ENCODE measurements at places on chromosomes 16 and 17.
A peak's percentile ranks its signal among the peaks of the same experiment; 100 is the strongest.

- peak; percentile 25 for DNase-seq
These were observed 164.6 kb downstream of the VPS53 start for GRCh38 chr17:550041-550398.

DNA sequence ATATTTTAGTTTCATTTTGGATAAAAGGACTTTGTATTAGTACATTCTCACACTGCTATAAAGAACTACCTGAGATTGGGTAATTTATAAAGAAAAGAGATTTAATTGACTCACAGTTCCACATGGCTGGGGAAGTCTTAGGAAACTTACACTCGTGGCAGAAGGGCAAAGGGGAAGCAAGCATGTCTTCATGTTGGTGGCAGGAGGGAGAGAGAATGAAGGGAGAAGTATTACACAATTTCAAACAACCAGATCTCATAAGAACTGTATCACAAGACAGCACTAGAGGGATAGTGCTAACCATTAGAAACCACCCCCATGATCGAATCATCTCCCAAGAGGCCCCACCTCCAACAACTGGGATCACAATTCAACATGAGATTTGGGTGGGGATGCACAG is 142.9 kb downstream of the USP31 start:
- no peak for DNase-seq

DNA sequence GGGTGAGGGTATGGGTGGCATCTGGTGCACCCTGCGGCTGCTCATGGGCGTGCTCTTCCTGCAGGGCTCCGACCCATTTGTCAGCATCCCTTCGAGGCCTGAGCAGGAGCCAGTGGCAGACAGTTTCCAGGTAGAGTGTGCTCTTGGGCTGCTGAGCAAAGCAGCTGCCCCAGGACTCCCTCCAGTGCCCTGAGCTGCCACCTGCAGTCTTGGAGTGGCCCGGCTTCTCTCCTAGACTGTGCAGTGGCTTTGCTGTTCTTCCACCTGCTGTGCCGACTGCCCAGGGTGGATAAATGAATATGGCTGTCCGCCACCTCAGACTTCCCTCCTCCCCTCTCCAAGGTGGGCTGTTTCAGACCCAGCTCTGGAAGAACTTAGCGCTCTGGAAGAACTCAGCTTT is 10.8 kb upstream of the JPT2 start:
- DNase-seq: no peak

DNA sequence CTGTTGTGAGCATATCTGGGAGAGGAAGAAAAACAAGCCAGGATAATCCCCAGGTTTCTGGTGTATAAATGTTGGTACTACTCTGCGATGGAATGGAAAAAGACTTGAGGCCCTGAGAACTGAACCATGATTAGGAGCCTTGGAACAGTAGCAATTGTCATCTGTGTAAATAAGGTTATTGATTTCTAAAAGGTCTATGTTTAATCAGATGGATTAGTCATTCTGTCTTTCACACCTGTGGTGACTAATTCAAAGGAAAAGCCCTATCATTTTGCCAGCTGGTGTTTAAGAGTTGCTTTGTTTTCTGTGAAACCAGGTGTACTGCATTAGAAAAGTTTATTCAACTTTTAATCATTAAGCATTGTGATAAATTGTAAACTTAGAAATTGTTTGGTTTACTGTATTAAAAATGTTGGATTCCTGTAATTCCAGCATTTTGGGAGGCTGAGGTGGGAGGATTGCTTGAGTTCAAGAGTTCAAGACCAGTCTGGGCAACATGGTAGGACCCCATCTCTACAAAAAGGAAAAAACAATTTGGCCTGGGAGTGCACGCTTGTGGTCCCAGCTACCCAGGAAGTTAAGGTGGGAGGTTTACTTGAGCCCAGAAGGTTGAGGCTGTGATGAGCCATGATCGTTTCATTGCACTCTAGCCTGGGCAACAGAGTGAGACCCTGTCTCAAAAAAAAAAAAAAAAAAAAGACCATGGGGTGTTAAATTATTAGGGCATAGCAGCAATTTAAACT is 29.0 kb upstream of the KPNB1 start:
- no peak for DNase-seq

- DNase-seq: no peak
These were observed 3.6 kb downstream of the RHBDF2 start for GRCh38 chr17:76497699-76497978.

GRCh38 chr16:14608604-14609003 is 21.5 kb downstream of the PARN start:
- no peak for DNase-seq

- no peak for DNase-seq
These were observed 5.4 kb upstream of the P2RX1 start for GRCh38 chr17:3921502-3922319.

- no peak for DNase-seq
These were observed 4.3 kb upstream of the ENGASE start for GRCh38 chr17:79070266-79070880.

DNA sequence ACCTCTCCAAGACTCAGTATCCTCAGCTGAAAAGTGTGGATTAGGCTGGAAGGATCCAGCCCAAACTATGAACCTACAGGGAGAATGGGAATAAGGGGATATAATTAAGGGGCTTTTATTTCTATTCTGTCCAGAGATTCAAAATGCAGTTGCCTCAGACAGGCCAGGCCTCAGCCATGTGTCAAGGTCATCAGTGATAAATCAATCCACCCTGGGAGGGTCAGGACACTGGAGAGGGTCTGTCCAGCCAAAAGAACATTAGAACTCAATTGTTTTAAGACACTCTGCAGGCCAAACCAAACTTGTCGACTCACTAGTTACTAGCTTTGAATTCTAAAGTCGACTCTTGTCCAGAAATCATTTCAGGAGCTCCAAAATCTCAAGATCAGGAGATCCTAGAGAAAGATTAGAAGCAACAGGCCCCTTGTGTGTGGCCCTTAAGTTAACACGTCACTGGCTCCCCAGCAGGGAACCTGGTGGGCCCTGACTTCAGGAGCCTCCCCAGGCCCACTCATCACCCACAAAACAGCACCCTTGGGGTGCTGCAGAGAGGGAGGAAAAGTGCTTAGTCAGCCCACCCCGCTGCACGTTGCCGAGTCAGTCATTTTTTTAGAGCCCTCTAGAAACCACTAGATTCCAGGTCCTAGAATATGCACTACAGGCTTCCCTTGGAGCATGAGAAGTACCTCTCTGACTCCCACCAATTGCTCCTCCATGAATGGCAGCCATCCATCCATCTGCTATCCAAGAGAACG is 156.8 kb downstream of the XYLT1 start:
- DNase-seq: no peak

GRCh38 chr17:41733348-41734138 is 900 bp downstream of the HAP1 start:
- no peak for DNase-seq

- no peak for DNase-seq
These were observed 77.6 kb downstream of the CMIP start for GRCh38 chr16:81522108-81522701.

DNA sequence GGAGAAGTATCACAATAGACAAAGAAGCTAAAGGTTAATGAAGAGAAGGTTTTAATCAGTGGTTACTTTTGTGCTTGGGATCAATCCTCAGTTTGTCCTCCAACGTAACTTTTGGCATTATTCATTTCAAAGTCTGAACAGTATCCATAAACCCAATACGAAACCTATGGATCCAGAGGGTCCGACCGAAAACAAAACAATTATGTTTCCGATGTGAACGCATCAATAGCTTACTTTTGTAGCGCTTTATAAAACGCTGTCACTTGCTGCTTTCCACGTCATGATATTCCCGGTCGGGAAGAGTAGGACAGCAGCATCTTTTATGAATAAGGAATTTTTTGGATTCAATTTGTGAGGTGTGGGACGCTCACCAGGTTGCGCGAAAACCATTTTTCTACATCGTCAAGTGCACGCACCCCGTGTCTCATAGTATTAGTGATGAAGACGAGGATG is 383.8 kb downstream of the ZFHX3 start:
- DNase-seq: peak; percentile 14

GRCh38 chr17:8426802-8427201 is 8.9 kb upstream of the NDEL1 start:
- DNase-seq: no peak

DNA sequence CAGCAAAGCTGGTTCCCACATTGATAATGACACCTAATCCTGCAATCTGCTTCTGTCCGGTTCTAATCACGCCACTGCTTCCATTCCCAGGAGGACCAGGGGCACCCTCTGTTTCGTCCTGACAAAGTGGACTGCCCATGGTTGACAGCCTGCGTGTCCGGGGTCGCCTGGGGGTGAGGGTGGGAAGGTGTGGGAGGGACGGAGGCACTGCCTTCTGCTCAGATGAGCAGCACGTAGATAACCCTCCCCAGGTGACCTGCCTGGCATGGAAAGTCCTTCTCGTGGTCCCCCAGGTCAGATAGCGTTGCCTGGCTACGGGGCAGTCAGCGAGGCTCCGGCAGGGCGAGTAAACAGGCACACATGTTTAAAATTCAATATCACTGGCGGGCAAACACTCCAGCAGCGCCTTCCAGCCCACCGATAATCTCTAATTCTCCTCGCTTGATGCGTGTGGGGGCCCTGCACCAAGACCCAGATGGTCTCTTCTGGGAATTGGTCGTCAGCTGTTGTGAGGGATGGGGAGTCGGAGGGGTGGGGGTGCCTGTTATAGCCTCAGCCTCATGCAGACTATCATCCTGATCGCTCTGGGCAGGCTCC is 132.2 kb downstream of the RAP1GAP2 start:
- DNase-seq: no peak

DNA sequence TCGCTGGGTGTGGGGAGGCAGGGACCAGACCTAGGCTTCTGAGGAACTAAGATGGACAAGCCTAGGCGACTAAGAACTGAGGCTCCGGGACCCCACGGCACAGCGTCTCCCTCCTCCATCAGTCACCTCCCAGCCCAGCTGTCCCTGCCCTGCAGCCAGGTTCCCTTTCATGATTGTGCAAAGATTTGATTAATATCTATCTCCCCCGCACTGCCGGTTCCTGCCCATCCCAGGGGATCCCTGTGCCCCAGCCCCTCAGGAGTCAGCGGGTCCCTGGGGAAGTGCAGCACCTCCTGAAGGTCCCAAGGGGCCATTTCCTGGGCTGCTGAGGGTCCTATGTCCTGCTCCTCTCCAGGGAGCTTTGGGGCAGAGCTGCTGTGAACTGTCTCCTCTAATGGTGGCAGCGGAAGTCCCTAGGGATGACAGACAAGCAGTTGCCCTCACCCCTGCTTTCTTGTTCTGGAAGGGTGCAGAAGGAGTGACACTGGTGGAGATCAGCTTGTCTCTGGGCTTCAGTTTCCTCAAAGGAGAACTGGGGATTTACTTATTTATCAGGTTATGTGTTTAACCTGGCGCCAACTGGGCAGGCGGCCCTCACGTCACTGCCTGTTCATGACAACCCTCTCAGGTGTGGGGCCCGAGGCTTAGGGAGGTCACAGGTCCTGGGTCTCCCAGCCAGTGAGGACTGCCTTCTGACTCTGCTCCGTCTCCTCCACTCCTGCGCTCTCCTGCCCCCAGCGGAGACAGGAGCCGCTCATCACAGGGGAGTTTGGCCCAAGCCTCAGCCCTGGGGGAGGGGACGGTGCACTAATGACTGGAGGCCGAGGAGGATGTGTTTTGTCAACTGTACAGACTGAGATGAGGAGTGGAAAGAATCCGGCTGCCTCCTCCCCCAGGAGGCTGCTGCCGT is 1.9 kb upstream of the C16orf74 start:
- peak; percentile 72 for DNase-seq

GRCh38 chr16:11796227-11797165 is 562 bp downstream of the ZC3H7A start:
- DNase-seq: no peak

- DNase-seq: no peak
These were observed 102.4 kb downstream of the MAP2K6 start for GRCh38 chr17:69516911-69517310.

All from foreskin keratinocyte (primary cell).